ENCODE measurements at places on chromosomes 3 and 15. TPM values are rescaled to one million over a fixed set of nuclear protein-coding genes. Genes with fewer than 3 reads are reported as not detected.

SI gene
- total RNA-seq: not detected

ENTPD3 gene
- not detected for total RNA-seq

NR2F2 gene
- 28.1 TPM for total RNA-seq

MUSTN1 gene
- total RNA-seq: not detected

DISP2 gene
- 0.36 TPM for total RNA-seq

ZMYND10 gene
- total RNA-seq: 1.1 TPM

FMN1 gene
- 29.4 TPM for total RNA-seq
